PC-9 (cell line): ENCODE measurements at places on chromosomes 7 and 10. TPM values are rescaled to one million over a fixed set of nuclear protein-coding genes. Genes with fewer than 3 reads are reported as not detected.
A peak's percentile ranks its signal among the peaks of the same experiment; 100 is the strongest.

- DNase-seq: no peak
Measured at GRCh38 chr10:26374426-26374825, 63.7 kb upstream of the APBB1IP start.

DNA sequence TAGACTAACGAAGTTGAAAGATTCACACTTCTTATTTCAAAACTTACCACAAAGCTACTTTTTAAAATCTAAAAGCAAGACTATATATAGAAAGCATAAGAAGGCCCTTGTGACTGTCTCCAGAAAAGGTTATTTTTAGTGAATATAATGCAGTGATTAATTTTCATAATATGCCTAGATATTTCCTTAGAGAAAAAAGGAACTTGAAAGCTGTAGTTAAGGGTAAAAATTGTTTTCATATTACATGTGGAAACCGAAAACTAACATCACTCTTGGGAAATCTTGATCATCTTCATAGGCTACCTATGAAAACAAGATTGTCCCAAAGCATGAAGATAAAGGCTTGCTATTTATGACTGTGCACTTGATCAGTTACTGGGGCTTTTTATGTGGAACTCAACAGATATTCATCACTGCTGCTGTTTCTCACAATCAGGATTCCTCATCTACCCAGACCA lies 223.2 kb downstream of the SH2D4B start:
- DNase-seq: no peak

DNA sequence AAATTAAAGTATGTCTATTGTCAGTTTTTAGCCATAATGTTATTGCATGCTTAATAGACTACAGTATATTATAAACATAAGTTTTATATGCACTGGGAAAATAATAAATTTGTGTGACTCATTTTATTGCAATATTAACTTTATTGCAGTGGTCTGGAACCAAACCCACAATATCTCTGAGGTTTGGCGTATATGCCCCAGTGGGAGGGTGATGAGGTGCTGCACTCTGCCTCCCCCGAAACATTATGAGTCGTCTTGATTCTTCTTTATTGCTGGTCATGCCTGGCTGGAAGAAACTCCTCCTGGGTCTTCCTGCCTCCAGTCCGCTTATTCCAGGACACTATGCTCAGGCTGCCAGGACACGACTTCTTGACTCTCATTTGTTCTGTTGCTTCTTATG lies 88.4 kb downstream of the MTPN start:
- DNase-seq: no peak

DNA sequence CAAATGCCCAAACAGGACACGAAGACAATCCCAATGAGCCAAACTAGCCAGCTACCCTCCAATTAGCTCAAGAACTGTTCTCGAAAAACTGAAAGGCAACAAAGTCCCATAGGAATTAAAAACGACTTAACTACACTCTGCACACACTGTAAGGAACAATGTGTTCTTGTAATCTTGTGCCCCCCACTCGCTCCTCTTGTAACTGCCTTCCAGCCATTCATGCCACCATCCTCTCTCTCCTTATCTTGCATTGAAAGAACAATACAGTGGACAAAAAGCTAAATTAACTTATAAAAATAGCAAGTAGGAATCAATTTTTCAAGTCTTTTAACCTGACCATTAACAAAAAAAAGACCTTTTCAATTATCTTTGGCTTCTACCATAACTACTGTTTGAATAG lies 2.9 kb downstream of the CYTH3 start:
- DNase-seq: no peak

PDE1C gene
- total RNA-seq: 1.7 and 2.1 TPM in 2 replicates

FOXP2 gene
- 1.2 and 4.3 TPM in 2 replicates for total RNA-seq

DNA sequence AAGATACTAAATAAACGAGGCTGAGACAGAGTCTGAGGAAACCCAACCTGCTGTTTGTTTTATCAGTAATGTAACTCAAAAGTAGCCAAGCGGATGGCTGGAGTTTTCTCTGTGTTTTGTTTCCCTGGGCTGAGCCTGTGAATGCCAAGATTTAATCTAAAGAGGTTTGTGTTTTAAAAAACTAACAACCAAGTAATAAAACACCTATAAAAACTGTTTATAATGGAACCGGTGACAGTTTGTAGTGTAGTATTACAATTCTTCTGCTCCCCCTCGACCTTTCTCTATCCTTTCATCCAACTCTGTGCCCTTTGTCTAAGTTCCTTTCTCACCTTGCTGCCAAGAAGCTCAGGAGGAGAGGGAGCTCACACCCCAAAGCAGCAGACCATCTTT lies 2.6 kb upstream of the KAT6B start:
- DNase-seq: no peak

GRCh38 chr7:14937581-14937980 lies 35.0 kb upstream of the DGKB start:
- DNase-seq: no peak

CRYGN gene
- 1.0 and 1.2 TPM in 2 replicates for total RNA-seq

DNA sequence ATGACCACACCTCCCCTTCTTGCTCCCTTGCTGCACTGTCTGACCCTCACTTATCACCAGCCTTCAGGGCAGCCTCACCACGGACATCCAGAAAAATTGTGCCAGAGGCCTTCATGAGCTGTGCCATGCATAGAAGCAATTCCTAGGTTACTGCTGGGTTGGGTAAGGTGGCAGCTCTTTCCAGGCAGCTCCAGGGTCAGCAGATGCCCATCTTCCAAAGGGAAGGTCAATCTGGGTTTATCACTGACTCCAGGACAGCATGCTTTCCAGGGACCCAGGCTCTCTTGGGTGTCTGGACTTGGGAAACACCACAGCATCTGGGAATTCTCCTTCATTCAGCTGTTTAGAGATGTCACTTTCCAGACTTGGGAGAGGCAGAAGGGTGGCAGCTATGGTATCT lies 188.9 kb upstream of the CXCL12 start:
- DNase-seq: no peak

TFR2 gene
- total RNA-seq: 4.8 and 6.2 TPM in 2 replicates

FAM221A gene
- 2.4 and 3.6 TPM in 2 replicates for total RNA-seq

DNA sequence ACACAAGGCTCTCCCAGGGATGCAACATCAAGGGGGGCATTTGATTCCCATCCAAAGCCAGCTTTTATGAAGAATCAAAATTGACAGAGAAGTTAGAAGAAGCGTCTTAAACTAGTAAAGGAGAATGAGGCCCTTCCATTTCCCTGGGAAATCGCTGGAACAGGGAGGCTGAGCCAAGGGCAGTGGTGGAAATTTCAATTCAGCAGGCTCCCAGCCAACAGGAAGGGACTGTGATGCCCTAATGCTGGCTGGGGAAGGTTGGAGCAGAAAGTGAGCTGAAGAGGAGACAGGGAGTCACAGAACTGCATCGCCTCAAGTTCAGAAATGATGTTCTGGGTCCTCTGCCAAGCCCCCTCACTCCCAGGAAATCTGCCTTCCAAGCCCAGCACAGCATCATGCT lies 517.3 kb downstream of the GRID1 start:
- DNase-seq: no peak

- no peak for DNase-seq
Measured at GRCh38 chr7:141587304-141587703, 36.1 kb downstream of the AGK start.

DNA sequence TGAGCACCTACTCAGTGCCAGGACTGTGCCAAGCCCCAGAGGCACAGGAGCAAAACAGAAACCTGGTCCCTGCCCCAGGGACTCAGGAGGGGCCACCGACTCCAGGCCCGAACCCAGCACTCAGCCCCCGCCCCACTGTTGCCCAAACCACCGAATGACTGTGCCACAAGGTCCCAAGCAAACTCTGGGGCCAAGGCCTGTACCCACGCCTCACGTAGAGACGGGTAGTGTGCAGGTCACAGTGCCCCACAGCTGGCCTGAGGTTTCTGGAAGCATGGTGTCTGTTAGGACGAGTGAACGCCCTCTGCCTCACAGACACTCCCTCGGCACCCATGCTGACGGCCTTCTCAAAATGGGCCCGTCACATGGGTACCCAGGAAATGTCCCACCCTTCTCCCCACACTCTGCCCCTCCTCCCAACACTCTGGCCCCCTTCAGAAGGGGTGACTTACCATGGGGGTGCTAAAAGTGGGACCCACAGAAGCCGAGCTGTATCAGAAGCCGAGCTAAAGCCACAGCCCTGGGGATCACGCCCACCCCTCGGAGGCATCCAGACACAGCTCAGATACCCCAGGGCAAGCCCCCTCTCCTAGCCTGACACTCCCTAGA lies 44.2 kb downstream of the CTBP2 start:
- no peak for DNase-seq

- no peak for DNase-seq
Measured at GRCh38 chr7:148296994-148297644, 293.4 kb upstream of the C7orf33 start.

GRCh38 chr7:44534501-44534900 lies 6.6 kb downstream of the NPC1L1 start:
- peak; percentile 47 for DNase-seq

DNA sequence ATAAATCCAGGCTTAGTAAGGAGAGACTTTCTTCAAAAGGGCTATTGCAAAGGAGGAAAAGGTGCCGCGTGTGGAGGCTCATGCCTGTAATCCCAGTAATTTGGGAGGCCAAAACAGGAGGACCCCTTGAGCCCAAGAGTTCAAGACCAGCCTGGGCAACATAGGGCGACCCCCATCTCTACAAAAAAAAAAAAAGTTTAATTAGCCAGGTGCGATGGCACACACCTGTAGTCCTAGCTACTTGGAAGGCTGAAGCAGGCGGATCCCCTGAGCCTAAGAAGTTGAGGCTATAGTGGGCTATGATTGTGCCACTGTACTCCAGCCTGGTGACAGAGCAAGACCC lies 32.2 kb downstream of the TMEM130 start:
- DNase-seq: no peak

GRCh38 chr7:101902680-101903514 lies 85.5 kb downstream of the CUX1 start:
- DNase-seq: no peak

MCM10 gene
- 20.9 and 24.5 TPM in 2 replicates for total RNA-seq

SYNPO2L gene
- total RNA-seq: 0.76 and 1.2 TPM in 2 replicates

DNA sequence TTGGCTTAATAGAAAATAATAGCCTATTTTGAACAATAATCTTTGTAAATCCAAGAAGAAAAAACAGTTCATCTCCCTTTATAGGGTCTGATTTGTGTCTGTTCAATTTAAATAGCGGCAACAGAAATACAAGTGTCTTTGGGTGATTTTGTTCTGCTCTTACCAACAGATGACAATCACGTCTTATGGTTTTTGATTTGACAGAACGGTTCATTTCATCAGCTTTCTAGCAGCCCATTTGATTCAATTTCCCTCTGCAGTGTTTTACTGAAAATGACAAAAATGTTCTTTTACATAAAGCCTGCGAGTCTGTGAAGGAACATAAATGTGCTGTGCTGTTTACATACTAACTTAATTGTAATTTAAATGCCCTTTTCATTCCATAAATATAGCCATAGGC lies 180.5 kb downstream of the MGMT start:
- DNase-seq: no peak

ELAPOR2 gene
- 10.1 and 11.0 TPM in 2 replicates for total RNA-seq

- DNase-seq: no peak
Measured at GRCh38 chr10:129193148-129193547, 273.9 kb upstream of the MGMT start.

DNA sequence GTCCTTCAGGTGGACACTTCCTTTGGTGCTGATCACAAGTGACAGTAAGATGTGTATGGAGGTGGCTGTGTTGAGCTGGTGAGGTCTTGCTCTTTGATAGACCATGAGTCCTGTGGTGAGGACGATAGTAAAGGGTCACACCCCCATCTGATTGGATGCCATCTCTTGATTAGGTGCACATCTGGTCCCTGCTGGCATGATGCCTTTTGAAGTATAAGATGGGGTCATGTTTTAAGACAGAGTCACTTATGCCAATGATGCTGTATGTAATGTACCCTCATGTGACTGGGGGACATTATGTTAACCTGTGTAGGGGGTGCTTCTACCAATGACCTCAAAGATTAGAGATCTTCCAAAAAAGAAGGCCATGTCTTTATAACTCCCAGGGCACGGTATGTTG lies 644.6 kb downstream of the ACTR3B start:
- no peak for DNase-seq

- DNase-seq: peak; percentile 10
Measured at GRCh38 chr7:5406957-5407945, 16.4 kb downstream of the TNRC18 start.

- DNase-seq: no peak
Measured at GRCh38 chr10:32943854-32944661, 14.0 kb downstream of the ITGB1 start.

DNA sequence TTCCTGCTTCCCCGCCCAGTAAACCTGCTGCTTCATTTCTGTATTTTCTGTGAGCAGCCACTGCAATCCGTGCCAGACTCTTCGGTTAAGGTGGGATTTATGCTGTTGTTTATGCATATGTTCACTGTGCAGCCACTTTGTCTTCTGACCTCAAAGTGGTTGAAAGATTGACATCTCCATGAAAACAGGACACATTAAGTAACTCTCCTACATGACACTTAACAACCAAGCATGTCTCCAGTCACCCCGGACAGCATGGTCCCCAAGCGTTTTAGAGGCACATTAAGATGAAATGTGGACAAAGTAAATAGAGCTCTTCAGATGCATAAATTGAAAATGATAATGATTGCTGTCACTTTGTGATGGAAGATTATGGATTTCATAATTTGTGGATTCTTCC lies 421.3 kb downstream of the GFRA1 start:
- no peak for DNase-seq

- no peak for DNase-seq
Measured at GRCh38 chr10:30639946-30640786, 10.6 kb upstream of the LYZL2 start.

DNA sequence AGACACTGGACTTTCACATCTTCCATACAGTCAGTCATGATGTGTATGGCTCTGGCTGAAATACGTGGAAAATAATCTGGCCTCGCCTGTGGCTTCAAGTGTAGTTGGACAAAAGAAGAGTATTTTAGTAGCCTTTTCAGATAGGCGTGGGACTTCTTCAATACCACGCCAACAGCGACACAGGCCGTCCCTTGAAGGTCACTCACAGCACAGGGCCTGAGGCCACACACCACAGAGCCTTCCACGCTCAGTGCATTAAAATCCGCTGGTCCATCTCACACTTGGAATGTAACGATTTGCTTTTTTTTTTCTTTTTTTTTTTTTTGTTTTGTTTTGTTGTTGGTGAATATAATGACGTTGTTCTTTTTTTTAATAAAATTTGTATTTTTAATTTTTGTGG lies 51.8 kb upstream of the SUN1 start:
- DNase-seq: no peak

- DNase-seq: no peak
Measured at GRCh38 chr7:33137103-33137502, 7.7 kb downstream of the BBS9 start.

UCN3 gene
- not detected in 2 replicates for total RNA-seq

DNA sequence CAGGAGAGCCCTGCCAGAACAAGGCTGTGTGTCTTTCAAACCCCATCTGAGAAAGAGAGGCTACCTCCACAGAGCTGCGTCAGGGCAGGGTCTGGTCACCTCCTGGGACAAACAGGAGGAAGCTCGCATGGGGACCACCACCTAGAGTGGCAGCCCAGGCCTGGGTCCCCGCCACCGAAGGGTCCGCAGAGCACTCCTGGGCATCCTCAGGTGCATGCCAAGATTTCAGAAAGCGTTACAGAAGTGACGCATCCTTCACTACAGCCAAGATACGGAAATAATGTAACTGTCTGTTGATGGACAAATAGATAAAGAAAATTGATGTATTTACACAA lies 42.6 kb downstream of the GSDME start:
- DNase-seq: no peak
